Stimulated activated CD8-positive, alpha-beta memory T cell treated with anti-CD3 and anti-CD28 coated beads, Interleukin-15, amount 100 ng/mL, for 4 hours (primary cell): ENCODE measurements at places on chromosomes 2 and 18.

GRCh38 chr18:49476664-49477411 is 10.2 kb downstream of the C18orf32 start:
- DNase-seq, result no peak

GRCh38 chr18:12409469-12409868 is 1.7 kb downstream of the PRELID3A start:
- DNase-seq, result no peak

- no peak for DNase-seq
Observed at GRCh38 chr2:104434318-104434792, 419.6 kb upstream of the POU3F3 start.

GRCh38 chr18:36335476-36336279 is 38.2 kb downstream of the FHOD3 start:
- no peak for DNase-seq

- DNase-seq, result no peak
Observed at GRCh38 chr2:52345676-52346075, 1313.7 kb upstream of the NRXN1 start.
